Epithelial cell of alveolus of lung (primary cell): ENCODE measurements at places on chromosomes 7 and 10. TPM values are rescaled to one million over a fixed set of nuclear protein-coding genes. Genes with fewer than 3 reads are reported as not detected.

Gene CYP3A5
- 0.24 and 0.39 TPM in 2 replicates for total RNA-seq

Gene H2BK1
- total RNA-seq: not detected in 2 replicates

Gene MGMT
- total RNA-seq: 29.5 and 40.3 TPM in 2 replicates

Gene HMX2
- total RNA-seq: not detected in 2 replicates
